ENCODE measurements at places on chromosomes 16 and 17. TPM values are rescaled to one million over a fixed set of nuclear protein-coding genes. Genes with fewer than 3 reads are reported as not detected.

DNA sequence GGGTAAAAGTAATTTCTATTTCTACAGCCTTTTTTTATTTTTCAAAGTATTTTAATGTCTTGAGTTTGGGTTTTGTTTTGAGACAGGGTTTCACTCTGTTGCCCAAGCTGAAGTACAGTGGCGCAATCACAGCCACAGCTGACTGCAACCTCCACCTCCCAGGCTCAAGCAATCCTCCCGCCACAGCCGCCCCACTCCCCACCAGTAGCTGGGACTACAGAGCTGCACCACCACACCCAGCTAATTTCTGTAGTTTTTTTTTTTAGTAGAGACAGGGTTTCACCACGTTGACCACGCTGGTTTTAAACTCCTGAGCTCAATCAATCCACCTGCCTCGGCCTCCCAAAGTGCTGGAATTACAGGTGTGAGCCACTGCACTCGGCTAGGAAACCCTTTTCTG lies 44.0 kb downstream of the TUBD1 start:
- peak; percentile 73 for DNase-seq

DNA sequence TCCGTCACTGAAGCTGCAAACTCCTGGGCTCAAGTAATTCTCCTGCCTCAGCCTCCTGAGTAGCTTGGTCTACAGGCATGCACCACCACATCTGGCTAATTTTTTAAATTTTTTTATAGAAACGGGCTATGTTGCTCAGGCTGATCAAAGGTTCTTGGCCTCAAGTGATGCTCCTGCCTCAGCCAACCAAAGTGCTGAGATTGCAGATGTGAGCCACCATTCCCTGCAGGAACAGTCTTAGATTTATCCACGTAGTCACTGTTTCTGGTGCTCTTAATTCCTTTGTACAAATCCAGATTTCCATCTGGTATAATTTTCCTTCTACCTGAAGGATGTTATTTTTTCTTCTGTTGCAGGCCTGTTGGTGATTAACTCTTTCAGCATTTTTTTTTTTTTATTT lies 13.0 kb downstream of the SLC26A11 start:
- DNase-seq = no peak

GRCh38 chr16:65287307-65287706 lies 165.4 kb upstream of the CDH11 start:
- no peak for DNase-seq

- DNase-seq = no peak
Measured at GRCh38 chr17:48004983-48005382, 32.6 kb downstream of the COPZ2 start.

DNA sequence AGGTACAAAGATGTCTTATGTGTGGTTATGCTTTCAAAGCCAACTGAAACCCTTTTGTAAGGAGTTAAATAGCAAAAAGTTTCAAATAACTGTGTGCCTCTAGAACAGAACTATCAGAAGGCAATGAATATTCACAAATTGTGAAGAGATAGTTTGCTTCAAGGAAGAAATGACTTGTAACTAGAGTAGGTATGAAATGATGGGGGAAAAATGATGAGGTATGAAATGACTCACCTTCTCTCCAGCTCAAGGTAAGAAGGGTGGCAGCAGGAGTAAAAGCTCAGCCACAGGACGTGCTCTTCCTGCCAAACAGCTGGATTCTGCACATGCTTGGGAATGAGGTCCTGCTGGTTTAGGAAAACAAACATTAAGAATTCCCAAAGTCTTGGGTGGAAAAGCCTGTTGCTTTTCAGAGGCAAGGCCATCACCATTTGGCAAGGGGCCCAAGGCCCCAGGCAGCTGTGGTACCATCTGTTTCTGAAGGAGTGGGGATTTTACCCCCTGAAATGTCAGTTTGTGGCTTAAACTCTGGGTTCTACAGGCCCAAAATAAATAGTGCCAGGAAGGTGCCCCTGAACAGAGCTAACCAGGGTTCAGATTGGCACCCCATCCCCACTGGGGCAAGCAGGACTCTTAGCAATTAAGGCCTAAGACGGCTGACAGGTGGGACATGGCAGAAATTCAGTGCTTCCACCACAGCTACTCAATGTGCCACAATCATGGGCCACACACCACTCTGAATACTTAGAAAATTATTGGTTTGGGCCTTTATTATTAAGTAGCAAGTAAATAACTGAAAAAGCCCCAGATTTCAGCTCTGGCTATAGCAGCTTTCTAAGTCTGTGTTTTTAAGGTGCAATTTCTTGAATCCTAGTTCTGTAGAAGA lies 13.3 kb downstream of the HERPUD1 start:
- DNase-seq = no peak

GRCh38 chr16:77794586-77794985 lies 6.2 kb downstream of the VAT1L start:
- no peak for DNase-seq

GRCh38 chr17:75845058-75845711 lies 981 bp upstream of the UNC13D start:
- peak; percentile 84 for DNase-seq

- DNase-seq = no peak
Measured at GRCh38 chr17:43614561-43614960, 47.2 kb downstream of the MEOX1 start.

DNA sequence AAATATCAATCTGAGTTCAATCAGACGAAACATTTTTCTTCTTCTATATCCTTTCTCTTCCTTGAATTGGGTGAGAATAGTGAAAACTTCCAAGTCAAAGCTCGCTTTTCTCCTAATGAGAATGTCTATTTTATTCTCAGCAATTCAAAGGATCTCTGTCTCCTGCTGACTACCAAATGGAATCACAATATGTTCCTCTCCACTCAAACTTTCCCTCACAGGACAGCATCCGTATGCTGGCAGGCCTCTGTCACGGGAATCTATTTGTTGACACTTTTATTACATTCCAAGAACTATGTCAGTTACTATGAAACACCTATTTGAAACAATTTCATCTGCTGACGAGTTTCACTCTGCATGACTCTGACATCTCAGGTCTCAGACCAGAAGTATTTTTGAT lies 1196.6 kb downstream of the CDH11 start:
- no peak for DNase-seq

DNA sequence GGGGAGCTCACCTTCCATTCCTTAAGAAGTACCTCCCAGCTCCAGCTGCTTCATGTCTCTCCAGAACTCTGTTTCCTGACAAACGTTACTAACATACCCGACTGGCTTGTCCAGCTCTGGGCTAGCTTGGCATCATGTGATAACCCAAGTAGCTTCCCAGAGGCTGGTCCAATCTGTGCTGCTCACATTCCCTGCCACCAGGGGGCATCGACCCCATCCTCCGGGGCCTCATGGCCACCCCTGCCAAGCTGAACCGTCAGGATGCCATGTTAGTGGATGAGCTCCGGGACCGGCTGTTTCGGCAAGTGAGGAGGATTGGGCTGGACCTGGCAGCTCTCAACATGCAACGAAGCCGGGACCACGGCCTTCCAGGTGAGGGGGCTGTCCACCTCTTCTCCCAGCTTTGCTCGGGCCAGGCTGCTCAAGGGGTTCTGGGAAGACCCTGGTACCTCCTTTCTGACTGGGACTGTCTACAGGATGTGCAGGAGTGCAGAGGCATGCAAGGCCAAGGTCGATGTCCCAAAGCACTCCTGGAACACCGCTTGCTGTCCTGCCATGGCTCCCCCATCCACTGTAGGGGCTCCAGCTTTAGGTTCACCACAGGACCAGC lies 7.6 kb downstream of the EPX start:
- DNase-seq = no peak

GRCh38 chr17:48997827-48998586 lies 822 bp downstream of the IGF2BP1 start:
- DNase-seq = no peak

- DNase-seq = no peak
Measured at GRCh38 chr17:69524854-69525253, 110.4 kb downstream of the MAP2K6 start.

GRCh38 chr17:44628243-44629188 lies 27.8 kb upstream of the MEIOC start:
- DNase-seq = peak; percentile 89

GRCh38 chr16:3458278-3458851 lies 14.9 kb downstream of the NAA60 start:
- DNase-seq = no peak

GRCh38 chr17:80330276-80330675 lies 69.6 kb downstream of the RNF213 start:
- no peak for DNase-seq

DNA sequence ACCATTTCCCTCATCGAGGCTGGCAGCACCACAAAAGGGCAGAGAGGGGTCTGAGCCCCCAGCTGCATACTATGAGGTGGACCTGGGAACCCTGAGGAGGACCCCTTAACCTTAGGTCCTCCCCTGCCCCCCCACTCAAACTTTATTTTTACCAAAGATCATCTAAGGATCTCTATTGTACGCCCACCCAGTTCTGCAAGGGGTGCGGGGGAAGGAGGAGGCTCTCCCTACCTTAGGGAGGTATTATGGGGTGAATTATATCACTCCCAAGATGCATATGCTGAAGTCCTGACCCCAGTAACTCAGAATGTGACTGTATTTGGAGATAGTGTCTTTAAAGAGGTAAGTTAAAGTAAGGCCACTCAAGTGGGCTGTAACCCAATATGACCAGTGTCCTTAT lies 26.8 kb upstream of the EMP2 start:
- DNase-seq = no peak

GRCh38 chr16:28935924-28936783 lies 4.4 kb downstream of the CD19 start:
- DNase-seq = peak; percentile 92

GRCh38 chr17:10327640-10328039 lies 45.2 kb downstream of the MYH13 start:
- peak; percentile 89 for DNase-seq

GRCh38 chr17:82112181-82112913 lies 14.3 kb upstream of the FASN start:
- DNase-seq = no peak

GRCh38 chr16:80041410-80041809 lies 440.9 kb upstream of the MAF start:
- DNase-seq = no peak

DNA sequence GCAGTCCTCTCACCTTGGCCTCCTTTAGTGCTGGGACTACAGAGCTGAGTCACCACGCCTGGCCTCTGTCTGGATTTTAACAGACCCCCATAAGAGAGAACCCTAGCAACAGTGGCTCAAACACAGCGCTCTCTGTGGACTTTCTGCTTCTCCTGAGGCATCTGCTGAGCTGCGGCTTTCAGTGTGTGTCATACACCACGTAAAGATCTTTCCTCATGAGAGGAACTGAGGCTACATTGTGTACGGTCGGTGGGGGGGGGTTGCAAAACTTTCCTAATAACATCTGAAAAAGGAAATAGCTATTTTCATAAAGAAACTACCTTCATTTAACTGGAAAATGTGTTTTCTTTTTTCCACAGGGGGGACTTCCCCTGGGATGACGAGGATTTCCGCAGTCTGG lies 32.9 kb downstream of the DEF8 start:
- DNase-seq = no peak

- peak; percentile 64 for DNase-seq
Measured at GRCh38 chr16:47143677-47144558, at the start of gene NETO2. TSS of gene NETO2 (minus strand) at chr16:47143945. CDS start at chr16:47143612, 333 bp downstream.

DNA sequence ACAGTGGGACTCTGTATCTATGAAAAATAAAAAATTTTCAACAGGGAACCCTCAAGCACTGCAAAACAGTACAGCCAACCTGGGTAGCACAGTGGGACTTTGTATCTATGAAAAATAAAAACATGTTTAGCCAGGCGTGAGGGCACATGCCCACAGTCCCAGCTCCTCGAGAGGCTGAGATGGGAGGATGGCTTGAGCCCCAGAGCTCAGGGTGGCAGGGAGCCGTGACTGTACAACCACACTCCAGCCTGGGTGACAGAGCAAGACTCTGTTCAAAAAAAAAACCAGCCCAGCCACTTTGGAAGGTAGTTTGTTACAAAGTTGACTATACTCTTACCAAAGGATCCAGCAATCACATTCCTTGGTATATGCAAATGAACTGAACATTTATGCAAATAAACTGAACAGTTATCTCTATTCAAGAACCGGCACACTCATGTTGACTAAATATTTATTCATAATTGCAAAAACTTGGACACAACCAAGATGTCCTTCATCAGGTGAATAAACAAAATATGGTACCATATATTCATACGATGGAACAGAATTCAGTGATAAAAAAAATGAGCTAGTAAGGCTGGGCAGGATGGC lies 5.2 kb downstream of the RPH3AL start:
- DNase-seq = no peak

DNA sequence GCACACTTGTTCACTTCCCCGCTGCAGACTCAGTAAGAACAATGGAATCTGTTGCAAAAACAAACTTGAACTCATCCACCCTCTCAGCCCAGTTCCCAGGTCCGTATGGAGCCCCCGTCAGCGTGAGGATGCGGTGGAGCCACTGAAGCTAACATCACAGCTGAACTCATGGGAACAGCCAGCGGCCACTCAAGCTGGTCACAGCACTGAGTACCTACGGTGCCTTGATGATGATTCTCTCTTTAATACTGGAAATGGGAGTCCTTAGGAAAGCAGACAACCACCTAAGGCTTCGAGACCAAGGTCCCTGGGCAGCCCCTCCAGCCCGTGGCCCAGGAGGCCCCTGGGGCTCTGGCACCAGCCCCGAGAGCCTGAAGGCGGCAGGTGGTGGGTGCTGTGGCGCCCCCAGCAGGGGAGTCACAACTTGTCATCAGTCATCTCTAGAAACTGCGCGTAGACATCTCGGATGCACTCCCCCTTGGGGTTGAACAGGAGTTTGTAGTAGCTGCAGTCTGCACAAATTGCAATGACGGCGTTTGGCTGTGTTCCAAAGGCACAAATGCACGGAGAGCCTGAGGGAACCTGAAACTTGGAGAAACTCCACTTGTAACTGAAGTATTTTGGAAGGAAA lies 31.0 kb upstream of the RHOT1 start:
- peak; percentile 85 for DNase-seq

DNA sequence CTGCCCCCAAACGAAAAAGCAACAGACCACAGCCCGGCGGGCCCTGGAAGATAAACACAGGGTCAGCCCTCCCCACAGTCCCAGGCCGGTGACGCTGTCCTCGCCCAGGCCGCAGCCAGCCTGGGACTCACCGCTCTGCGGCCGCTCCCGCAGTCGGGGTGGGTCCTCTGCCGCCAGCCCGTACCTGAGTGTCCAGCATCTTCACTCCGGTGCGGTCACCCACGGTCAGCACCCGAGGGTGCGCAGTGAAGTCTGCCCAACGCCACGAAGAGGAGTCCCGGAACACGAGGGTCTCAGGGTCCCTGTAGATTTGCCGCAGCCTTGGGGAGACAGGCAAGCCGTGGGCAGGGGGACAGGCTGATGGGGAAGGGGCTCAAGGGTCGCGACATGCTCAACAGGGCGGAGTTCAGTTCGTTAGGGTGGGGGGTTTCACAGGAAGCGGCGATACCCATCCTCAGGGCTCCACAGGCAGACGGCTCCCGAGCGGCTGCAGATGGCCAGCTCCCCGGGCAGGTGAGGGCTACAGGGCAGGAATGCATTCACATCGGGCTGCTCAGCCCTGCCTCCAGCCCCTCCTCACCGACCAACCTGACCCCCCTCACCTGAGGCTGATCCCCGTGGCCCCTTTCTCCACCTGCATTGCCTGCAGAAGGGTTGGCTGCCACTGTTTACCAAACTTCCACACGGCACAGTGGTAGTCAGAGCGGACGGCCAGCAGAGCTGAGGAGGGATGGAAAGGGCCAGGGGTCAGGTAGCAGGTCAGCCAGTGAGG lies 5.5 kb downstream of the TAF1C start:
- DNase-seq = no peak

Gene SLC12A3
- total RNA-seq = not detected

Gene PHOSPHO1
- total RNA-seq = 6.2 TPM

Gene SMARCE1
- total RNA-seq = 115 TPM

Gene USH1G
- not detected for total RNA-seq

Gene KRTAP4-4
- not detected for total RNA-seq

Gene ABCA3
- total RNA-seq = 39.0 TPM

Gene IL4R
- 62.8 TPM for total RNA-seq

Gene RUNDC3A
- total RNA-seq = 2.9 TPM
